ENCODE measurements at places on chromosomes 6 and 20.

DNA sequence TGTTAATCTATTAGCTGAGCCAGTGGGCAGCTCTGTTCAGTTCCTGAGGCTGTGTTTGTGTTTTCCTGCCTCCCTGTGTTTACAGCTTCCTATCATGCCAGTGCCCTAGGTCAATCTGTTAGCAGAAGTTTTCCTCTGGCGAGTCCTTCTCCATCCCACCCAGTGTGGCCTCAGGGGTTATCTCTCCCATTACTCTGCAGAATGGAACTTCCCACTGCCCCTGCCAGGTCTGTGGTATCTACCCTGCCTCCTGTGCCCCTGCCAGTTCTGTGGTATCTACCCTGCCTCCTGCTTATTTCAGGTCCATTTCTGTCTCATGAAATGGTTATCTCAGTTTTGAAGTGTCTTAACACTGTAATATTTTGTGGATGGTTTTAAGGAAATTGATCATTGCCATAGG lies 63.1 kb downstream of the SLX4IP start:
- DNase-seq, result no peak

- no peak for DNase-seq
Measured at GRCh38 chr20:58148891-58149290, 79.6 kb downstream of the ANKRD60 start.

- no peak for DNase-seq
Measured at GRCh38 chr6:98812220-98812619, 22.2 kb upstream of the POU3F2 start.

DNA sequence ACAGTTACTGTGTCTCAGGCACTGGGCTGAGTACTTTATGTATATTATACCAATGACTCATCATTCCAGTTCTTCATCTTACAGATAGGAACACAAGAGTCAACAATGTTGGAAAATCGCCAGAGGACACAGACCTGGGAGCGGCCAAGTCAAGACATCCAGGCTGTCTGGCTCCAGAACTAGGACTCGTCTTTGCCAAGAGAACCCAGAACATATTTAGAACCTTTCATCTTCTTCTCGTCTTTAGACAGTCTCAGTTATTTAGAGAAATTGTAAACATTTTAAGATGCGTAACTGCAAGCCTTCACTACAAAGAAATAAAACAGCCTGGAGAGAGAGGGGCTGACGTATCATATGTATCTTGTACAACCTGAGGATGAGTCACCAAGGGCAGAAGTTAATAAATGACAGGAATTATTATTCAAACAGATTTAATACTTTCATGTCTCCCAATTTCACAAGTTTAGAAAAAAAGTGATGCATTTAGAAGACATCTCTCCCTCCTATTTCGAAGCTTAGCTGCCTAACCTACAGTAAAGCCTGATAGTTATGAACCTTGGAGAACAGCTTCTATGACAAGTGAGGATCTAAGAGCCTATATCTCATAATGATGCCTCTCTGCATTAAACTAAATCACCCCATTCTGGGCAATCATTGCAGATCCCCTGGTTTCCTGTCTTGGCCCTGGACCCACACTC lies 43.4 kb downstream of the SLC22A3 start:
- no peak for DNase-seq

GRCh38 chr6:18415671-18416340 lies 28.7 kb downstream of the RNF144B start:
- DNase-seq, result no peak

GRCh38 chr6:126664271-126664670 lies 324.4 kb downstream of the CENPW start:
- no peak for DNase-seq

DNA sequence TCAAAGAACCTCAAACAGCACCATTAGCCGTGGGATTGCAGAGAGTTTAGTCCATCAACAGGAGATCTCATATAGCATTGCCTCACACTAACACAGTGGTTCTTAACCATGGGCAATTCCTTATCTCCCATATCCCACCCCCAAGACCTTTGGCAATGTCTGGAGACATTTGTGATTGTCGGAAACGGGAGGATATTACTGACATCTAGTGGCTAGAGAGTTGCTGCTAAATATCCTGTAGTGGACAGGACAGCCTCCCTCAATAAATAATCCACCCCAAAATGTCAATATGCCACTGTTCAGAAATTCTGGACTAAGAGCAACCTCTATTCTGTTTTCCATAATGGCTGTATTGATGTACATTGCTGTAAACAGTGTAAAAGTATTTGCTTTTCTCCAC lies 210.1 kb upstream of the CCN2 start:
- DNase-seq, result no peak

DNA sequence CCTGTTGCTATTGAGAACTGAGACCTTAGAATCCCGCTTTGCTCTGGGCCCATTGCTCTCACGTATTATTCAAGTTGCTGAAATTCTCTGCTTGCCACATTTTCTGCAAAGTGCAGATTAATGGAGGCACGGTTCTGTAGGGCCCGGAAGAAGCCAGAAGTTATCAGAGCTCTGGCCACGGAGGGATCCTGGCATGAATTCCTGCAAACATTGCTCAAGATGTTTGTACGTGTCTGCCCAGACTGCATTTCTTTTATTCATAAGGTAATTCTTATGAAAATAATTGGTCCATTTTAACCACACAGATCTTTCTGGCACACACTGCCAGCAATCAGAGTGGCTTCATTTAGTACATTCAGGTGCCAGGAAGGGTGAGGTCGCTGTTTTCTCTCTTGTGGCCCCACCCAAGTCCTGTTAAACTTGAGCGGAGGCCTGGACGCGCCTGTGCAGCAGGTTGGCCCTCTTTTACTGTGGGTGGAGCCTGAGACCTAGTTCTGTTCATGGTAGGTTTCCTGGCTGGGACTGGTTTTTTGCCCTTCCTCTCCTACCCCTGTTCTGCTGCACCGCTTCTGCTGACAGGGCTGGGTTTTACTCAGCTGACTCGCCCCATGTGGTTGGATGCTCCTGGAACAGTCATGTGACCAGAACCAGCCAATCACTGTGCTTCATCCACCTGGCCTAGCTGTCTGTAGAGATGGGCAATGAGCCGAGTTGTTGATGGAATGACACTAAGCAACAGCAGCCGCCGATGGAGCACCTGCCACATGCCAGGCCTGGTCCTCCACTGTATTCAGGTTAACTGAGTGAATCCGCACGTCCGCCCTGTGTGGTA lies 230.2 kb downstream of the CDH4 start:
- no peak for DNase-seq

DNA sequence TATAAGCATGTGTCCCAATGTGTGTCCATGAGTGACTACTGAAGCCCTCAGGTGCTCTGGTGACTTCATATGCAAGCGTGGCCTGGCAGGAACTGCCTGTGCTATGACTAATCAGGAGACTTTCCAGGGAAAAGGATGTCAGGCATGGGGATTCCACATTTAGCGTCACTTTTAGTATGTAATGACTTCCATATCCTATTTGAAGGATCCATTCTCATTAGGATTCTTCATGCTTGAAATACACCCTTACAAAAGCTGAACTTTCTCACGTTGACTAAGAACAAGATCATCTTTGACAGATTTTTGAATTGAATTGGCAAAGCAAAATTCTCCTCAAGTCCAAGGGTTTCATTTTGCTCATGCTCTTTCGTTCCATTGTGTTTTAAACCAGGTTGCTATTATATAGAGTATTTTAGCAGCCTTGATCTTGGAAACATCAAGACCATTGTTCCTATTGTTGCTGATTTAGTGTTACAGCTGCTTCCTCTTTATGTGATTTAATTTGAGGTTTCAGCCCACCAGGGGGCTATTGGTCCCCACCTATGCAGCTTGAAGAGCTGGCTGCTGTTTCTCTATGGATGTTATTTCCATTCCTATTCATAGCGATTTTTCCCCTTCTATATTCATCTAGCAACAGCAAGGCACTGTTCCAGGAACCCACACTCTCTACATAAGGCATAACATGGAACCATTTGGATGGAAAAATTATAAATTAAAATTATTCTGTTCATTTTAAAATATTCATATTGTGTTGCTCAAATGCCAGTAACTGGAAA lies 418.6 kb downstream of the CDKAL1 start:
- no peak for DNase-seq

- DNase-seq, result no peak
Measured at GRCh38 chr20:19794941-19795340, 36.9 kb downstream of the RIN2 start.

- DNase-seq, result no peak
Measured at GRCh38 chr6:3592371-3592941, 135.6 kb upstream of the SLC22A23 start.
